ENCODE measurements at places on chromosomes 3 and 15.

GRCh38 chr3:8625991-8626390 lies 18.6 kb downstream of the SSUH2 start:
- no peak for DNase-seq

GRCh38 chr3:62261121-62261520 lies 112.2 kb downstream of the FEZF2 start:
- DNase-seq: no peak

DNA sequence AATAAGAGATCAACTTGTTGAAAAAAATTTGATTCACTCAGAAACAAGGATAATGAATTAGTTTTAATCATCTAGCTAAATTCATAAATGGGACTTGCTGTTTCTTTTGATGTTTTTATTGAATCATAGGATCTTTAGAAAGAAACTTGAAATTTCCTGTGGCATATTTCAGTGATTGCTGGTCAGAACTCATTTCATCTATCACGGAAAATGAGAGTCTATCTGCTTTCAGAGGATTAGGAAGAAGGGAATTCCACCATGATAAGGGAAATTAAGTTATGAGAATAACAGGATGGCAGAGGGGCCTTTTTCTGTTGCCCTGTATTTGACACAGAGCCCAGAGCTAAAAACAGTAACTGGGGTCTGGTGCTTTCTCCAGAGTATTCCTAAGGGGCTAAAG lies 44.9 kb upstream of the CCNL1 start:
- no peak for DNase-seq

GRCh38 chr15:92451225-92451825 lies 57.6 kb downstream of the ST8SIA2 start:
- no peak for DNase-seq

DNA sequence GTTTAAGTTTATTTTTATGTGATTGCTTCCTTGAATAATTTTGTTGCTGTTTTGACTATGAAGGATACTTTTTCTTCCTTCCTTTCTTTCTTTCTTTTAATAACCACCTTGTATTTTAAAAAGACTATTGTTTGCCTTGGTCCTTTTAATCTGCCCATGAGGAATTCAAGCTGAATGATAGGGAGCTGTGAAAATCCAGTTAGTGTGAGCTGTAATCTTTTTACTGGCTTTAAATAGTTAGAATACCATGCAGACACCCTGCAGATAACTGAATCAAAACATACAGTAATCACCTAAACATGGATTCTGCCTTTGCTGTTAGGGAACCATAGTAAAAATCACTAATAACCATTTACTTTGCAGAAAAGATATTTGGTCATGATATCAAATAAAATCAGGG lies 110.7 kb downstream of the RSRC1 start:
- DNase-seq: no peak

GRCh38 chr3:116390318-116390717 lies 55.0 kb downstream of the LSAMP start:
- no peak for DNase-seq

GRCh38 chr15:68348081-68348480 lies 70.5 kb downstream of the FEM1B start:
- DNase-seq: no peak

DNA sequence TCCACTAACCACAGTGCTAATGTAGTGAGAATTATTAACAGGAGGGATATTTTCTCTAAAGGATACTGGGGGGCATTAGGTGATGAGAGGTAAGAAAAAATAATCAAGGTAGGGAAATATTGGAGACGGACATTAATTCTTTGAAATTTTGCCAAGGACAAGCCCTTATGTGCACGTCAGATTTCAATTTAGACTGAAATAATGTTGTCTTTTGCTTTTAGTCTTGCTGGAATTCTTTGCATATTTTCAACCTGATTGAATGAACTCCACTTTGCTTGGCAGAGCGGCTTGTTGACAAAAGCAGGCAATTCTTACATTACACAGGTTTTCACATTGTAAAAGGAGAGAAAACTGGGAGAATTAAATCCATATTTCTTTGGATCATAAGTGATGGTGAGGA lies 25.0 kb upstream of the C3orf52 start:
- no peak for DNase-seq

DNA sequence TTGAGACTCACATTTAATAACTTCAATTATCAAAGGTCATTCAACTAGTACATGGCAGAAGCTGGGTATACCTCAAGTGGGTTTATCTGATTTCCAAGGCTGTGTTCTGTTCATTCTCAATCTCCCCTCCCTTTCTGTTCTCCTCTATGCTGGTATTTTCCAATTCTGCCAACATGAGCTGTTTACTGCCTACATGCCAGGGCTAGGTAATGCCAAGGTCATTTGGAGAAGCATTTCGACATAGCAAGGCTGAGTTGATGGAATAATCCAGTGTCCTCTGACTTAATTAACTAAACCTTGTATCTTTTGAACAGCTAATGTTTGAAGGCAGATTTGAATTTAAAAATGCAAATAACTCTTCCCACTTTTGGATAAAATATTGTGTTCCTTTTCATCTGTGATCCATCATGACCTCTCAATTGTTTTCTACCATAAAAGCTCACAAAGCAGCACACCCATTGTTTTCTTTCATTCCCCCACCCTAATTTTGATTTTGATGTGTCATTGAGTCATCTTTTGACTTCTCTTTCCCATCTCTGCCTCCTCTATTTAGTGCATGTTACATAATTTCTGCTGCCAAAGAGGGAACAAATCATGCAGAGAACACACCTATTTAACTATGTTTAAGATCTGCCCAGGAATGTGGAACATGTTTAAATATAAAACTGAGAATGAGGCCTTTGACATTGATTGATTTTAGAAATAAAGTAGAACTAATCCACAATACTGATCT lies 308.8 kb upstream of the NR2E3 start:
- no peak for DNase-seq

- DNase-seq: no peak
These were observed 10.9 kb downstream of the RARB start for GRCh38 chr3:25438791-25439555.

DNA sequence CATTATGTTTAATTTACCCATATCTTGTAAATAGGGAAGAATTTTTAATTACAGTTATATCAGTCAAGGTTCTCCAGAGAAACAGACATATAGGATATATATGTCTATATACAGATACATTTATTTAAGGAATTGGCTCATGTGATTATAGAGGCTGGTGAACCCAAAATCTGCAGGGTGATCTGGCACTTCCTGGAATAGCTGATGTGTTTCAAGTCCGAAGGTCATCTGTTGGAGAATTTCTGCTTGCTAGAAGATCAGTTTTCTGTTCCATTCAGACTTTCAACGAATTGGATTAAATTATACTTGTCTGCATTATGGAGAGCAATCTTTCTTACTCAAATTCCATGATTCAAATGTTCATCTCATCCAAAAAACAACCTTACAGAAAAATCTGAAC lies 694.6 kb upstream of the DPPA4 start:
- no peak for DNase-seq

DNA sequence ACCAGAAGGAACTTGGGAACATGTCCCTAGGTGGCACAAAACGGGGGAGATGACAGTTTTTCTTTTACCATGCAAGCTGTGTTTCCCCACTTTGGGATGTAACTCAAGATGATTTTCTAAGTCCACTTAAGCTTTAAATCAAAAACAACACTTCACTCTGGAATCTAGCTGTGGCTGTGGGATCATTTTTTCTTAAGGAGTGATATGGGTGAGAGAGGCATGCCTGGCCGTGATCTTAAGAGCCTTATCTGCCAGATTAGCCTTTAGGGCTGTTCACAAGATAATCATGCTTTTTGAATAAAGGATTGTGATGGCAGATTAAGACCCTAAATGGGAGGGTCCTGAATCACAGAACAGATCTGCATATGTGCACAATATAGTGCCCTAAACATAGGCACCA lies 384.8 kb upstream of the SEMA6D start:
- no peak for DNase-seq

DNA sequence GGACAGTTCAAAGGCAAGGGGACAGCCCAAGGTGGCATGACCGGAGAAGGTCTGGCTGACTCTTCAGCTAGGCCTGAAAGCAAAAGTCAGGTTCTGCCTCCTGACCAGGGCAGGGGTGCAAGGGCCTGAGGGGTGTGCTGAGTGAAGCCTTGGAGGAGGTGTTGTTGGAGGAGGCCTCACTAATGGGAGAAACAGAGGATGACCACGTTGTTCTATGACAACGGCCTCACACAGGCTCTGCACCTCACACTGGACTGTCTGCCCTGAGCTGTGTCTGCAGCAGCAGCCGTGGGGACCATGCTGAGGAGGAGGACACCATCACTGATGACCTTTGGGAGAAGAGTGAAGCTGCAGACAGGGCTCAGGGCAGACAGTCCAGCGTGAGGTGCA lies 116.9 kb upstream of the ABHD17C start:
- DNase-seq: no peak

- DNase-seq: no peak
These were observed 87.2 kb downstream of the HMG20A start for GRCh38 chr15:77507911-77508310.

DNA sequence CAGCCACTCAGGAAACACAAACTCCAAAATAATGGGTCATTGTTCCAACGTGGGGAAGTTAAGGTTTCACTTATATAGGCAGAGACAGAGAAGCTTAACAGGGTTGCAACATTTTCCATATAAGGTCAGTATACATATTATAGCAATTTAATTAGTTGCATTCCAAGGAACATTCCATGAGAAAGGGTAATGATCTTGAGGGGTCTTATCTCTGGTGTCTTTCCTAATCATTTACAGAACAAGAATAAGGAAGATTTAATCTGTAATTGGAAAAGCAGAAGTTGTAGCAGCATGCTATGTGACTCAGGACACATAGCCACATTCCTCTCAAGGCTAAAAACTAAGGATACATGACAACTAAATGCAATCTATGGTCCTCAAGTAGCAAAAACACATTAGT lies 4.9 kb downstream of the MNS1 start:
- no peak for DNase-seq

GRCh38 chr3:16801698-16802097 lies 83.1 kb upstream of the PLCL2 start:
- no peak for DNase-seq

DNA sequence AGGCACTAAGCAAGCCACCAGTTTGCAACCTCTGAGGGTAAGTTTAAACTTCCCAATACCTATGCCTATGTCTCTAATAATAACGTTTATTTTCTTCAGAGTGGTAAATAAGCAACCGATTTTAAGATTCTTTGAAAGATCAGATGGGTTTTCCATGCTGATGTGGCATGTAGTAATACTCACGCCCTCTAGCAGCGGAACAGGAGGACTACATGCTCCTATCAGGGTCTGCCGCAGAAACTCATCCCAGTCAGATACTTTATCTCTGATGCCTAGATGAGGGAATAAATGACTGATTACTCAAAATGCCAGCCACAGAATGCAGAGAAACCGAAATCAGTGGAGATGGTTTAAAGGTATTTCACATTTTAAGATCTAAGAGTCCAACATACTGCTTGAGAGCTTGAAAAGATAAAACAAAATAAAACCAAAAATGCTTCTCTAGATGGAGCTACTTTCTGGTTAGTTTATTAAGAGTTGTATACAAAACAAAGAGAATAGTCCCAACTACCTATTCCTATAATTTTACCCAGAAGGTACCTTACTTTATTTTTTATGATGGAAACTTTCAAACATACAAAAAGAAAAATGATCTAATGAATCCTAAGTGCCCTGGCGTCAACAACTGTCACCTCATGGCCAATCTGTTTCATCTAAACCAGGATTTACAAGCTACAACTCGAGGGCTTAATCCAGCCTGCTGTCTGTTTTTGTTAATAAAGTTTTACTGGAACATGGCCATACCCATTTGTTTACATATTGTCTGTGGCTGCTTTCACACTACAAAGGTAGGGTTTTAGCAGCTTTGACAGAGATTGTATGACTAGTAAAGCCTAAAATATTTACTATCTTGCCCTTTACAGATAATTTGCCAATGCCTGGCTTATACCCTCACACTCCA lies 37.5 kb upstream of the STIMATE start:
- DNase-seq: peak; percentile 55

- DNase-seq: no peak
These were observed 150.1 kb upstream of the FHIT start for GRCh38 chr3:61401359-61401758.

GRCh38 chr3:115712871-115713270 lies 89.6 kb downstream of the GAP43 start:
- no peak for DNase-seq

GRCh38 chr3:71195492-71195891 lies 388.0 kb downstream of the FOXP1 start:
- no peak for DNase-seq

- no peak for DNase-seq
These were observed 1.2 kb downstream of the PRICKLE2 start for GRCh38 chr3:64223791-64224745.

- DNase-seq: no peak
These were observed 366.3 kb downstream of the TIGIT start for GRCh38 chr3:114660124-114660523.

DNA sequence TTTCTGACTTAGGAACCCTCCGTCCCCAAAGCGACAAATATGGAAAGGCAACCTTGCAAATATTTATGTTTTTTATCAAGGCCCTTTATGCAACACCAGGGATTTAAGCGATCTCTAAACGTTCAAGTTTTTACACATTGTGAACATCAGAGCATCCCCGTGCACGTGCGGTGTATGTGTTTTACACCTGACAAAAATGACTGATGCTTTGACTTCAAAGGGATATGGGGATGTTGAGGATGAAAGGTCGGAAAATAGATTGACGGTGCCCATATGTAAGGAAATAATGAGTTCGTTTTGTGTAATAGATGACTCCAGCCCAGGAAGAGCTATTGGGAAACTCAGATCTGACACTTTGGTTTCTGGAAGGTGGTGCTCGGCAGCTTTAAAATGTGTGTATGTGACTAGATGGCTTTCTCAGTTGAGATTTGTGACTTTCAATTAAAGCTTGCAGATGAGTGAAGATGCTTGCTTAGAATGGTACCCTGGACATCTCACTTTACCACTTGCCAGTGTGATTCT lies 866 bp downstream of the SLC49A4 start:
- DNase-seq: no peak

- DNase-seq: no peak
These were observed 12.2 kb downstream of the SLTM start for GRCh38 chr15:58921267-58921790.

DNA sequence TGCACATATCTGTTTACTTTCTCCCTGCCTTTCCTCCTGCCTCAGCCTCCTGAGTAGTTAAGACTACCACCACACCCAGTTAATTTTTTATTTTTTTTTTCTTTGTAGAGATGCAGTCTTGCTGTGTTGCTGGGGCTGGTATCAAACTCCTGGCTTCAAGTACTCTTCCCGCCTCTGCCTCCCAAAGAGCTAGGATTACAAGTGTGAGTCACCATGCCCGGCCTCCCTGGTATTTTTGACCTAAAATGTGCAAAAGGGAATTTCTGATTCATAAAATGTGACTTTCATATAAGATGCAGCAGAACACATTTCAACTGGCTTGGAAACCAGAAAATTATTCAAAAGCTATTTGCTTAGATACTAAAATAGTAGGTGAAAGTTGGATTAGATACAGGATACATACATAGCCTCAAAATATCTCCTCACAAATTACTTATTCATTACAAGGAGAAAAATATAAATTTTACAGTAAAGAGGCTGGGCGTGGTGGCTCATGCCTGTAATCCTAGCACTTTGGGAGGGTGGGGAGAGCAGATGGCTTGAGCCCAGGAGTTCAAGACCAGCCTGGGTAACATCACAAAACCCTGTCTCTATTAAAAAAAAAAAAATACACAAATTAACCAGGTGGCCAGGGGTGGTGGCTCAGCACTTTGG lies 32.0 kb downstream of the MAP4 start:
- DNase-seq: no peak
